ENCODE measurements at places on chromosomes 3 and 15. TPM values are rescaled to one million over a fixed set of nuclear protein-coding genes. Genes with fewer than 3 reads are reported as not detected.

- no peak for DNase-seq
Measured at GRCh38 chr3:189123595-189124387, 48.0 kb upstream of the TPRG1 start.

DNA sequence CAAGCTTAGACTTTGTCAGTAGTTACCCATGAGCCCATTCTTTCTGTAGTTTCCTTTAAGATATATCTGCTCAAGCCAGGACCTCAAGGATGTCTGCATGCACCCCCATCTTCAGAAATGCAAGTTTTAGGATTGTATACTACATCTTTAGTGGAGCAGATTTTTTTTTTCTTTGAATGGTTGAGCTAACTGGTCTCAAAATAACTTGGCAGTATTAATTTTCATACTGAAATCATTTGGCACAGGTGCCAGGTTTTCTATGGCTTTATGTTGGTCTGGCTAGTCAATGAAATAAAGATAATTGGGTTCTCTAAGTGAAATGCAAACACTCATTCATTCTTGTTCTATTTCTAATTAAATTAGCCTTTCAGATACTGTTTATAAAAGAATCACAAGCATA is 108.9 kb downstream of the ATG7 start:
- no peak for DNase-seq

GRCh38 chr3:191282251-191283185 is 46.7 kb upstream of the CCDC50 start:
- DNase-seq: no peak

GRCh38 chr3:185549122-185549521 is 3.3 kb downstream of the LIPH start:
- DNase-seq: peak; percentile 96

The IGSF10 gene
- total RNA-seq: not detected

- no peak for DNase-seq
Measured at GRCh38 chr15:39021341-39021740, 456.7 kb upstream of the RASGRP1 start.

DNA sequence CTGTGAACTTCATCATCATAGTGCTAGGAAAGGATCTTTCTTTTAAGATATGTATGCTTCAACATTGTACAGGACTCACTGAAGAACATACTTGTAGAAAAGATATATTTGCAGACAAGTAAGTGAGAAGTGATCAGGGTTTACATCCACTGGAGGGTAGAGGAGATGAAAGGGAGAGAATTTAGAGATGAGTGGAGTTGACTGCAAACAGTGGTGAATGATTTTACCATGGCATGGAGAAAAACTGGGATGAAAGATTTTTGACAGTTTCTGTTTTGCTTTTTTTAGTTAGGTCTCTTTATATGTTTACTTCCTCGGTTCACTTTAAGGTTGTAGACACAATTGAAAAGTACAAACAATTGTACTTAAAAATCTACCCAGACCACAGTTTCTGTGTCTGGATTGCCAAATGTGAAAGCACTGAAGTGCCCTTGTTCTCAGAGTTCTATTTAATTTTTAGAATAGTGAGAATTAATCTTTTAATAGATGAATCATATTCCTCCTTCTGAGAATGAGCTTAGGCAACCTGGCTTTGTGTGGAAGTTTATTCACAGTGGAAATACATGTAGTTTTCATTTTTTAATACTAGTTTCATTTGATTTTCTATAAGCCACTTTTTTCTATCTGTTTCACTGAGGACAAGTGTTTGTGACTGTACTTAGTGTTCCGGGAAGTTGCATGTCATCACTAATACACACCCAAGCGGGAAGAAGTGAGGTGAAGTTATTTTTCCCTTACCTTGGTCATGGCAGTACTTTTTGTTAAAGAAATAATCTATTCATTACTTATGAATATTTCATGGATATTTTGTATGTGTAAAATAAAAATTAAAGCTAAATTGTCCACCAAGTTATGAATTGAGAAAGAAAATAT is 1.8 kb upstream of the GPR171 start:
- DNase-seq: no peak

DNA sequence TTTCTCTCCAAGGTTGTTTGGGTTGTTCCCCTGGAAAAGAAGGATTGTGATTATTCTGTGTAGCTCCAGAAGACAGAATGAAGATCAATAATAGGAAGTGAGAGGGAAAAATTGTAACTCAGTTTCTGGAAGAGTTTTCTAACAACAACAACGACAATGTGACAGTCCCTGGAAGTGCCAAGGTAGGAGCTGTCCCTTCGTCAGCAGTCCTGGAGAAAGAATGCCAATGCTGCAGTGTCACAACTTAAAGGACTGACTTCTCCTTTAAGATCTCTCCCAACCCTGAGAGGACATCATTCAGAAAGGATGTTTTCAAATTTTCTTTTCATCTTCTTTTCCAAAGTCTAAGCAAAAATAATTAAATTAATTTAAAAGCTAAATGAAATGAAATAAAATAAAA is 136.4 kb upstream of the GAP43 start:
- DNase-seq: no peak

GRCh38 chr15:73983211-73983727 is 8.8 kb downstream of the STOML1 start:
- DNase-seq: peak; percentile 88

- DNase-seq: no peak
Measured at GRCh38 chr3:99576904-99577559, 61.4 kb upstream of the COL8A1 start.

The KIF7 gene
- 4.9 TPM for total RNA-seq

The COMMD4 gene
- 33.6 TPM for total RNA-seq

The RCN2 gene
- 57.3 TPM for total RNA-seq

The PATL2 gene
- 0.43 TPM for total RNA-seq

- DNase-seq: no peak
Measured at GRCh38 chr3:64028754-64029153, 5.5 kb upstream of the PSMD6 start.

All from mammary epithelial cell (primary cell).